Activated CD4-positive, alpha-beta memory T cell treated with anti-CD3 and anti-CD28 coated beads, Interleukin-2, amount 10 ng/mL, durations not matched to agents 7 days and 5 days (primary cell): ENCODE measurements at places on chromosomes 4 and X. TPM values are rescaled to one million over a fixed set of nuclear protein-coding genes. Genes with fewer than 3 reads are reported as not detected.

Gene DACH2
- not detected for total RNA-seq

Gene USP51
- 1.1 TPM for total RNA-seq

Gene CACNA1F
- 0.93 TPM for total RNA-seq

Gene PPEF1
- not detected for total RNA-seq

Gene MAGEA12
- total RNA-seq = not detected
